ENCODE measurements at places on chromosomes 5 and 9.

- DNase-seq = no peak
These were observed 21.6 kb upstream of the TCF7 start for GRCh38 chr5:134092875-134093274.

DNA sequence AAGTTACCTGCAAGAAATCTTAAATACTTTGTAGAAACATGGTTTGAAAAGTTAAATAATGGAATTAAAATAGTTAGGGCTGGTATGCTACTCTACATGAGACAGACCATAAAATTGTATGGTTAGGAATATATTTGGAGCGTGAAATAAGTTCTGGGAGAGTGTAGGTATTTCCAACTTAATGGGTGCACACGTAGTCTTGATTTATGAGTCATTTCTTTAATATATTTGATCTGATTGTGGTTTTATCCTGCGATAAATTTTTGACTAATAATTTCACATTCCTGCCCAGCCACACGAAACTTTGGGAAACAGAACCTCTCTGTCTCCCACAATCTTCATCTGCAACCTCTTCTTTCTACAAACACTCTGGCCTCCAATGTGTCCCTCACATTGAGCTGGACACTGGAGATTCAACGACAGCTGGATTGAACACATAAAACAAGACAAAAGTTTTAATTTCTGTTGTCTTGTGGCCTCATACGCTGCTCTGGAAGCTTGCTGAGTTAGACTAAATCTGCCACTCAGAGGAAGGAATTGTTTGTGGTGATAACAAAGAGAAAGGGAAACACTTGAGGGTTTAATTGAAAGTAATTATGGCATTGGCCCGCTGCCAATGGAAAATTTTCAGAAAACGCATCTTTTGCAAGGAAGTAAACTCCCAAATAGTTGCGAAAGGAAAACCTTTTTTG, 201.8 kb upstream of the ZNF608 start:
- DNase-seq = no peak

DNA sequence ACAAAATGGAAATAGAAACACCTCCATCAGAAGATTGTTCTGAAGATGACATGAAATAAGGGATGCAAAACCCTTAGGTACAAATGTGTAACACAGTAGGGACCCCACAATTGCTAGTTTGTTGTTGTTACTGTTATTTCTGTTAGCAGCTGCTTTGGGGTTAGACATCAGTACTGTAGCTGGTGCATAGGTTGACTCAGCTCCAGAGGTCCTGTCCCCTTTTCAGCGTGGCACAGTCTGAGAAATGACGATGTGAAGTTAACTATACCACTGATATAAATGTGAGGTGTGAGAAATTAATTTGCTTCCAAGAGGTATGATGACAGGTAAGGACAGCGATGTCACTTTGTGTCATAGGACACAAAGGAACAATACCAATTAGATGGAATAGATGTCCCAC, 384.6 kb upstream of the KLF4 start:
- no peak for DNase-seq

- no peak for DNase-seq
These were observed 269.5 kb downstream of the SEC61B start for GRCh38 chr9:99491408-99492158.

DNA sequence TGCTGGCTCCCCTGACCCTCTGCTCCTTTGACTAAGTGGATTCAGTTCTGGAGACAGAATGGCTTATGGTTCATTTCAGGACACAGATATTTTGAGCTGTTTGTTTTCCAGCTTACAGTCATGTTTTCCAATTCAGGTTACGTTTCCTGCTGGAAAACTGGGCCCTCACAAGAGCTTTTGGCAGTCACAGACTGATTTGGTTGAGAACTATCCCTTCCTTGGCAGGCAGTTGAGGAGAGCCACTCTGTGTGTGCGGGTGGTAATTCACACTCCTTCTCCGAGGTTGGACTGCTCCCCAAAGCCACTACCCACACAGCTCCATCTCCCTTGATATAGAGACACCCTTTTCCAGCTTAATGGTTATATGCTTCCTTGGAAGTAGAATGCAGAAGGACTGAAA, 534.5 kb downstream of the TMEM38B start:
- no peak for DNase-seq

DNA sequence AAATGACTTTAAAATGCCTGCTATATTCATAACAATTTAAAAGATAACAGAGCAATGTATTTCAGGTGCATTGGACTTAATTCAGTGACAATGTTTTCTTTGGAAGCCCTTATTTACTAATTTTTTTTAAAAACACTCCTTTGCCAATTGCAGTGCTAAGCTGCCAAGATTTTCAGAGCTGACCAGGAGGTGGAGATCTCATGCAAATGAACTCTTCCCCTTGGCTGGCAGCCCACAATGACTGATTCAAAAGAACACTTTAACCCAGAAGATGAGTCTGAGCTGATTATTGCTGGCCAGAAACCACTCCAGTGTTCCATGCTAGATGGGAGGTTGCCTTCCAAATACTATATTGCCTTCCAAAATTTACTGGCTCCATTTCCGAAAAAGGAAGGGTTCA, 128.3 kb upstream of the CCNH start:
- DNase-seq = no peak

DNA sequence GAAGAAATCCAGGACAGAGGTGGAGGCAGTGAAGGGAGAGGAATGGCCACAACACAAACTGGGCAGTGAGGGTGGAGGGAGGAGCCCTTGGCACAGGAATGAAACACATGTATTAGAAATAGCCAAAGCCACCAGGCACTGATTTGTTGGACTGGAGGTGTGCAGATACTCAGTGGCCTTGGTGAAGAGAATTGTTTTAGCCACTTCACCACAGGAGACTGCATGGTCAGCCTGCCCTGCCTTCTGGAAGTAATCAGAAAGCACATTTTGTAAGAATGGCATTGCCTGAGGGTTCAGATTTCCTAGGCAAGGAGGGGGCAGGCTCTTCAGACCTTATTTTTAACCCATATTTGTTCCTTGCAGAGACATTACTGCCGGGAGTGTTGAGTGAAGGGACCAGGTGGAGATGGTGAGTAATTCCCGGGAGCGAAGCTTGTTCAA, 2.2 kb downstream of the SGCD start:
- DNase-seq = no peak

Data from activated T-cell treated with anti-CD3 and anti-CD28 coated beads, Interleukin-2, amount 50 U/mL, for 48 hours (primary cell).